Cortex of kidney (tissue), 1 donor: ENCODE measurements at places on chromosomes 1 and 21.

GRCh38 chr1:208988811-208989222 is 594.7 kb upstream of the CAMK1G start:
- no peak for DNase-seq

DNA sequence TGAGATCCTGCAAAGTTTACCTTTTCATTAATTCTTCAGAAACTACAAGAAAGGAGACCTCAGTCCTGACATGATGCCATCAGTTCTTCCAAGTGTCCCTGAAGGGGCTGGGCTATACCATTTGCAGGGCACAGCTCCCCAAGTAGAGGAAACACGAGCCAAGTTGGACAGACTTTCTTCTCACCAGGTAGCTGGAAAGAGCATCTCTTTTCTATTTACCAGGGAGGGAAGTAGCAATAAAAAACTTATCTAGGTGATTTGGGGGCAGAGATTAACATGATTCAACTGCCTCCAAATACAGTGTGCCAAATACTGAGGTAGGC is 103.9 kb upstream of the KCND3 start:
- no peak for DNase-seq

- DNase-seq = no peak
These were observed 19.5 kb downstream of the MAP7D1 start for GRCh38 chr1:36175137-36176095.

DNA sequence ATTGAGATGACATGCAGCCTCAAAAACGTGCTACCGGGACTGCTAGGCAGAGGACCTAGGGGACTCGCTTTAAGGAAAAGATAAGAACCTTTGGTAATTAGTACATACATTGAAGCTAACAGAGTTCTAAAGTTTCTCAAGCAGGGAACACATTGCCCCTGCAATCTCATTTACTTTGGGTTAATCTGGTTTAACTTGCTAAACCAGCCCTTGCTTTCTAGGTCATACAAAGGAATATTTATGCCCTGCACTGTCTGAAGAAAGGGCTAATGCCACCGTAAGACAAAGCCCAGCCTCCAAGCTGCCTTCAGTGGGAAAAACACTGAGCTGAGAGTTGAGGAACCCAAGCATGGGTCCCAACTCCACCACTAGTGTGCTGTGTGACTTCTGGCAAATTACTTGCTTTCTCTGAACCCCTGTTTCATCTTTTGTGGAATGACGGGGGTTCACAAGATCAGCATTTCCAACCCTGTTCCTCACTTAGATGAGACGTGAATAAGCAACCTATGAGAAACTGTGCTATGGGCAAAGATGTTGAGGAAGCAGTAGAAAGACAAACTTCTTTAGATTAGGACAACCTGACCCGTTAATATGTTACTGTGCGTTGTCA is 66.3 kb downstream of the VWA5B1 start:
- DNase-seq = no peak

DNA sequence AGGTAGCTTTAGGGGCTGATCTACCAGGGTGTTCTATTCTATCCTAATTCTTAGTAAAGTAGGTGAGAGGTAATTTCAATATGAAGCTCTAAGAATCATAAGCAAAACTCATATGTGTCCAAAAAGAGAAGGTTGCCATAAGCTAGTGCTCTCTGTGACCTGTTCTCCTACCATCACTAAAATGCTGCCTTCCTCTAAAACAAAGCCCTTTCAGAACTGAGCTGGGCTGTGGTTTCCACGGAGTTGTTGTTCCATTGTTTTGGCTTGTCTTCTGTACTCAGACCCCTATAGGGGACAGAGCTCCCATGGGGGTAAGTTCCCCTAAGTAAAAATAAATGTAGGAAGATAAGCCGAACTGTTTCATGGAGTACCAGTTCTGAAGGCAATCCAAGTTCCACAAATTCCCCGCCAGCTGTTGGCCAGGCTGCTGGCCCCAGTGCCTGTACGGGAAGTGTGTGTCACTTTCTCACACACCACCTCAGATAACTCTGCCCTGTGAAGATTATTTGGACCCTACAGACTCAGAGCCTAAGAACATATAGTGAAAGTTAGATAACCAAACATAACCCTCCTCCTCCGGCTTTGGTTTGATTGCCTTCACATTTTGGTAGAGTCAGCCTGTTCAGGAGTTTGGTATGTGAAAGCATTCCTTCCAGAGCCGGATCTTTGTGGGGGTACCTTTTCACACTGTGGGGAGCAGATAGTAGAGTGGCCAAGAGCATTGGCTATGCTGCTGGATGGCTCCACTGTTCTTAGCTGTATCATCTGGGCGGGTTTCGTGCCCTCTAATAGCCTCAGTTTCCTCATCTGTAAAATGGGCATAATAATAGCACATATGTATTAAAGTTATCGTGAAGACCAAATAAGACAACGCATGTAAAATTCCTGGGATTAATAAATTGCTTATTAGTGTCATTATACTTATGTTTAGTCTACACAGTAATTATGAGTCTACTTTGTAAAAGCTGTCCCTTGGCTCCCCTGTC is 10.8 kb downstream of the DPT start:
- DNase-seq = no peak

- DNase-seq = no peak
These were observed 16.6 kb upstream of the PTP4A2 start for GRCh38 chr1:31954607-31955283.

- no peak for DNase-seq
These were observed 125.0 kb upstream of the KCNK2 start for GRCh38 chr1:214957330-214958137.

GRCh38 chr1:244974106-244974505 is 109.8 kb upstream of the HNRNPU start:
- no peak for DNase-seq

GRCh38 chr1:218677026-218677425 is 331.9 kb downstream of the TGFB2 start:
- DNase-seq = no peak

GRCh38 chr1:169999331-169999741 is 75.2 kb downstream of the KIFAP3 start:
- DNase-seq = no peak

- DNase-seq = no peak
These were observed 733 bp downstream of the KDM5B start for GRCh38 chr1:202807451-202807925.

DNA sequence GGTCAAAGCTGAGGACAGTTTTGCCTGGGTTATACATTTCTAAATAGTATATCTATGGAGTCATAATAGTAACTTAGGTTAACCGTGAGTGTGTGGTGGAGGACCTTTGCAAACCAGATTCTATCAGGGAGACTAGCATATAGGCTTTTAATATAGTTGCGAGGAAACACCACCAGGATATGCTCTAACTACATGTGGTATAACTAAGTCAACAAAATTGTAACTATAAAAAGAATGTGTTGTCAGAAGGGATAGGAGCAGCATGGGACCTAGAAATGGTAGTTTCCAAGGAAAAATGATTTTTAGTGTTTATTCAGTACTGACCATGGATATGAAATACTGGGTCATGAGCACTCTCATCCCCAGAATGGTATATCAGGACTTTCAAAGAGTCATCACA is 338.1 kb downstream of the TGFB2 start:
- DNase-seq = no peak

DNA sequence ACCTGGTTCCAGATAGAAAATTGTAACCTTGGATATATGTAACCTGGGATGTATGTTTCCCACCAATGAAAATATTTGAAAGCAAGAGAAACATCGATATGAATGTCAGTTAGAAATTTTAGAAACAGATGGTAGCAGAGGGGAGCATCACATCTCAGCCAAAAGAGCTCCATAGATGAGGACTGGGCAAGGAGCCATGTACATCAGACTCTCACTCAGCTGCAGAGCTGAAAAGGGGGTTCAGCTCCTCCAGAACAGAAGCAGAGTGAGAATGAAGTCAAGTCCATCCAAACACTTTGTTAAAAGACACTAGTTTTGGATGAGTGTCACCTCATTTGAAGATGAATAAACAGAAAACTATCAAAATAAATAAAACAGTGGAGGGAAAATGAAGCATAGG is 202.4 kb downstream of the HMCN1 start:
- DNase-seq = no peak

GRCh38 chr1:231750818-231751362 is 124.3 kb downstream of the DISC1 start:
- DNase-seq = no peak

- no peak for DNase-seq
These were observed 20.6 kb upstream of the MRPS14 start for GRCh38 chr1:175043824-175044223.

DNA sequence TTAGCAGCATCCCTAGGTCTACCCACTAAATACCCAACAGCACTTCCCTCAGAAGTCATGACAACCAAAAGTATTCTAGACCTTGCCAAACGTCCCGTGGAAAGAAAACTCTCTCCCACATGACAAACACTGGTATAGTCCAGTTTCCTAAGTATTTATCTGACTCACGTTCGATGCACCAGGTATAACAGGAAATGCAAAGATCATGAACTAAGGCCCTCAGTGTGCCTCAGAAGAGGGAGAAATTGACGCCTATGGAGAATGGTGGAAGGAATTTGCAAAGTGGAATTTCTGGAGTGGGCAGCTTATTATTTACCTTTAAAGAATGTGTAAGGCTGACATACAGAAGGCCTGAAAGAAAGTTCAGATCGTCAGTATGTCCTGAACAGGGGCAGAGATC is 523.6 kb upstream of the DAB1 start:
- DNase-seq = no peak

GRCh38 chr1:66248257-66248656 is 285.7 kb upstream of the SGIP1 start:
- no peak for DNase-seq

GRCh38 chr1:42319128-42319851 is 15.7 kb downstream of the FOXJ3 start:
- DNase-seq = no peak

GRCh38 chr1:54962612-54963395 is 17.6 kb upstream of the TMEM61 start:
- DNase-seq = no peak

- no peak for DNase-seq
These were observed 707 bp downstream of the PRCC start for GRCh38 chr1:156767879-156768604.

DNA sequence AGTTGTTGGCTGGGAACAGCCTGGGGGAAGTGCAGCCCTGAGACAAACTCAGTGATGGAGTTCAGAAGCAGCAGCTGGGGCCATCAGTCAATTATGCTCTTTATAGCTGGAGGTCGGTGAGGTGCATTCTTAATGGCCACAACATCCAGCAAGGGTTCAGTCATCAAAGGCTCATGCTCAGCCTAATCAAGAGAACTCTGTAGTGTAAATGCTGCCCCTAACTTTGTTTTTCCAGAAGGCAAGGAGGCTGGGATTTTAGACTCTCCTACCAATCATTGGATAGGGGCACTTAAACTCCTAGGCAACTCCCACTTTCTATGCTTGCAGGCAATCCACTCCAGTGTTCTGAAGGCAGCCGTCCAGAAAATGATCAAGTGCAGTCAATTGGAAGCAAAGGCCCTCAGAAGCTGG is 15.0 kb upstream of the RGS4 start:
- DNase-seq = no peak
